ENCODE measurements at places on chromosomes 6 and 20.

GRCh38 chr6:37638414-37639341 lies 59.0 kb downstream of the MDGA1 start:
- peak; percentile 57 for DNase-seq

DNA sequence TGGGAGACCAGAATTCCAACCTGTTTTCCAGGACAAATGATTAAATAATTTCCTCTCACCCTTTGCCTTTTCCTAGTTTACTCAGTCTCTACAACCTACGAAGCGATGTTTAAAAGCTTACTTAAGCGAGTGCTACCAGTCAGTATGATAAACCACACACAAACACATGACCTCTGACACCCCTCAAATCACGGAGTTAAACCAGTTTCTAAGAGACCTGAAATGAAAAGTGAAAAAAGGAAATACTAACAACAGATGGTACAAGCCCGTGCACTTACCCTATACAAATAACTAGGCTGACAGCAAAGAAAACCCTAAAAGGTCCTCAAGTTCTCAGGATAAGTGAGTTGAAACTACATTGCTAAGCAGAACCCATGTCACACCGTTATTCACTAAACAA lies 7.7 kb downstream of the TNFRSF21 start:
- DNase-seq = no peak

- DNase-seq = no peak
These were observed 43.5 kb upstream of the HCRTR2 start for GRCh38 chr6:55130806-55131324.

DNA sequence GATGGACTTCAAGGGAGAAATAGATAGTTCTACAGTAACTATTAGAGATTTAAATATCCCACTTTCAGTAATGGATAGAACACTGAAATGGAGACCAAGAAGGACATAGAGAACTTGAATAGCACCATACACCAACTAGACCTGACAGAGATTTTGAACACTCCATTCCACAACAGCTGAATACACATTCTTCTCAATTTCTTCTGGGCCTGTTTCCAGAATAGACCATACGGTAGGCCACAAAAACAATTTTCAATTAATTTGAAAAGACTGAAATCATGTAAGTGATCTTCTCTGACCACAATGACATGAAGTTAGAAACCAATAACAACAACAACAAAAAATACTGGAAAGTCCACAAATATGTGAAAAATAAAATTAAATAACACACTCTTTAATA lies 979.1 kb upstream of the FLRT3 start:
- DNase-seq = no peak

DNA sequence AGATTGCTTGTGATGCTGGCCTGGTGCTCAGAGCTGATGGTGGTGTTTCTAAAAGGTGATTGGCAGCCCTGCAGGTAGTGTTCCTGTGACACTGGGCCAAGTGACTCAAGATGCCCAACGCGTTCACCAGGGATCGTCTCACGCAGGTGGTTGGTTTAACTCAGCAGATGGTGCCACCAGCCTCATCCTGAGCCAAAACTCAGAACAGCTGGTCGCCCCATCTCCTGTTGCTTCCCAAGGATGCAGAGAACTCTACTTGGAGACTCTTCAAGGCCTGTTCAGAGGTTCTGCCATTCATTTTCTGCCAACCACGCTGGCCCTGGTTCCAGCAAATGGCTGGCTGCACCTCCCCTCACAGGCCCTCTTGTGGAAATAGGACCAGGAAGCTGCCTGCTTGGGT lies 394.4 kb downstream of the CDH26 start:
- DNase-seq = no peak

- DNase-seq = peak; percentile 64
These were observed 125.6 kb downstream of the MAFB start for GRCh38 chr20:40563296-40563950.

DNA sequence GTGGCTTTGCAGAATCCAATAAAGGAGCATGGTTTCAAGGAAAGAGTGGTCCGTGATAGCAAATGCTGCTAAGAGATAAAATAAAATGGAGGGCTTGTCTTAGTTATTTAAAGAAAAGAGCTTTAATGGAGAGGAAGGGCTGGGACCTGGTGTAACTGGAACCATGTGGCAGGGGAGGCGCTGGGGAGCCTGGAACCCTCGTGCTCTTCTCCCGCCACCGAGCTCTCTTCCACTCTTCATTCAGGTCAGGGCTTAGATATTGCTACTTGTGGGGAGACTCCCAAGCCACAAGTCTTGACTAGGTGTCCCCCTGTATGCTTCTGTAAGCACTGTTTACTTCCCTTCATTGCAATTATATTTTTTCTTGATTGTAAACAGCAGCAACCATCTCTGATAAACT lies 15.2 kb upstream of the ARFGEF3 start:
- no peak for DNase-seq

DNA sequence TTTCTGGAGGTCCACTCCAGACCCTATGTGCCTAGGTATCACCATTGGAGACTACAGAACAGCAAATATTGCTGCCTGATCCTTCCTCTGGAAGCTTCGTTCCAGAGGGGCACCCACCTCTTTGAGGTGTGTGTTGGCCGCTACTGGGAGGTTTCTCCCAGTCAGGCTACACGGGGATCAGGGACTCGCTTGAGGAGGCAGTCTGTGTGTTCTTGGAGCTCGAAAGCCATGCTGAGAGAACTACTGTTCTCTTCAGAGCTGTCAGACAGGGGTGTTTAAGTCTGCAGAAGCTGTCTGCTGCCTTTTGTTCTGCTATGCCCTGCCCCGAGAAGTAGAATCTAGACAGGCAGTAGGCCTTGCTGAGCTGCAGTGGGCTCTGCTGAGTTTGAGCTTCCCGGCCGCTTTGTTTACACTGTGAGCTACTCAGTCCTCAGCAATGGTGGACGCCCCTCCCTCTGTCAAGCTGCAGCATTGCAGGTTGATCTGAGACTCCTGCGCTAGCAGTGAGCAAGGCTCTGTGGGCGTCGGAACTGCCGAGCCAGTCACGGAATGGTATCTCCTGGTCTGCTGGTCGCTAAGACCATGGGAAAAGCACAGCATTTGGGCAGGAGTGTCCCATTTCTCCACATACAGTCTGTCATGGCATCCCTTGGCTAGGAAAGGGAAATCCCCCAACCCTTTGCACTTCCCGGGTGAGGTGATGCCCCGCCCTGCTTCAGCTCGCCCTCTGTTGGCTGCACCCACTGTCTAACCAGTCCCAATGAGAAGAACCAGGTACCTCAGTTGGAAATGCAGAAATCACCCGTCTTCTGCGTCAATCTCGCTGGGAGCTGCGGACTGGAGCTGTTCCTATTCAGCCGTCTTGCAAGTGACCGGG lies 32.5 kb upstream of the ASCC3 start:
- no peak for DNase-seq

DNA sequence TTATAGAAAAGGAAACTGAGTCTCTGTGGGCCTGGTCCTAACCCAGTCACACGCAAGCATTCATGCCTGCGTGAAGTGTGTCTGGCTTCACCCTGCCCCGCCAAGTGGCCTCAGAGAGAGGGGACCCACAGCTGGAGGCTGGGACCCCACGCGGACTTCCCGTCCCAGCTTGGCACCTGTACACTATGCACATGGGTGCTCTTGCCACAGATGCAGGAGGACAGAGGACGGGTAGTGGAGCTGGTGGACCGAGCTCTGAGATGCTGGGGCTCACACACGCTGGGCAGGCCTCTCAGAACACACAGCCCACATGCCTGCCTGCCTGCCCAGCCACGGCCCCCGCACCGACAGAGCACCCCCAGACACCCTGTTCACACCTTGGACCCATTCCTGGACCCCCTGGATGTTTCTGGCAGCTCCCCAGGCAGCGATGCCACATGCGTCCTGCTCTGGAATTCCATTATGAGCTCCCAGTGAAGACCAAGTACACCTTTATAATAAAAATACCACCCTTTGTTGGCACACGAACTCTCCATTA lies 24.9 kb upstream of the SMOC2 start:
- no peak for DNase-seq

GRCh38 chr6:40606981-40607380 lies 19.8 kb upstream of the LRFN2 start:
- DNase-seq = no peak

- DNase-seq = no peak
These were observed 24.2 kb downstream of the MDGA1 start for GRCh38 chr6:37673436-37673835.

- no peak for DNase-seq
These were observed 194.6 kb downstream of the DLL1 start for GRCh38 chr6:170096191-170096802.

All from A549 (cell line).